ENCODE measurements at places on chromosomes 1 and 21. TPM values are rescaled to one million over a fixed set of nuclear protein-coding genes. Genes with fewer than 3 reads are reported as not detected.

Gene PSMD4
- 115 TPM for total RNA-seq

Gene VHLL
- not detected for total RNA-seq

Gene SLC26A9
- total RNA-seq, result 0.24 TPM

Gene WNT3A
- total RNA-seq, result not detected

Gene LRRC71
- not detected for total RNA-seq

Gene TMPRSS2
- total RNA-seq, result not detected

Gene SDF4
- 122 TPM for total RNA-seq

Gene KIAA1614
- 7.7 TPM for total RNA-seq

Gene MSH4
- total RNA-seq, result not detected

DNA sequence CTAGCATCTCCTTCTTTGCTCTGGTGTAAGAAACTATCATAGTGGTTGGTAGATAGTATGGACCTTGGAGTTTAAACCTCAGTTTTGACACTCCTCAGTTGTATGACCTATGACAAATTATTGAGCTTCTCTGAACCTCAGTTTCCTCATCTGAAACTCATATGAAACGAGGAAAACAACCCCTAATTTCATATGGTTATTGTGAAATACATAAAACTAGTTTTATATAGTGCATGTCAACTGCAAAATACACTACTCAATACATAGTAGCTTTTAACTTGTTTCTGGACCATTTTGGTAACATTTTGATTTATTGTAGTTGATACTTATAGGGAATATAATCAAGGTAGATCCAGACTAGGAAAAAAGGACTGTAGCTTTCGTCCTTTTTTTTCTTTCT lies 32.9 kb downstream of the CLIC4 start:
- DNase-seq, result no peak

DNA sequence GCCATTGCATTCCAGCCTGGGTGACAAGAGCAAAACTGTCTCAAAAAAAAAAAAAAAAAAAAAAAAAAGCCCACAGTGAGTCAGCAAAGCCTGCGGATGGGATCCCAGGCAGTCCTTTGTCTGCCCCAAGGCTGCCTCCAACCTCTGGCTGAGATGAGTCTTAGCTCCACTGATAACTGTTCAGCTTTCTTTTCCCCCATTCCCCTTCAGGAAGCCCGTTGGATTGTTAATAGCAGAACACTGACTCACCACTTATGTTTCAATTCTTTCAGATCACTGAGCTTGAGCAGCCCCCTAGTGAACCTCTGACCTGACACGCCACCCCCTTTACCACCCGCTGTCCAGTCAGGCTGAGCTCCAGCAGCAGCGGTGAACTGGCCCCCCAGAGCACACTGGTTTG lies 57.5 kb downstream of the ERG start:
- DNase-seq, result no peak

- DNase-seq, result no peak
Measured at GRCh38 chr1:155882766-155883165, 23.4 kb downstream of the SYT11 start.

GRCh38 chr1:241799416-241799815 lies 48.6 kb upstream of the EXO1 start:
- no peak for DNase-seq

DNA sequence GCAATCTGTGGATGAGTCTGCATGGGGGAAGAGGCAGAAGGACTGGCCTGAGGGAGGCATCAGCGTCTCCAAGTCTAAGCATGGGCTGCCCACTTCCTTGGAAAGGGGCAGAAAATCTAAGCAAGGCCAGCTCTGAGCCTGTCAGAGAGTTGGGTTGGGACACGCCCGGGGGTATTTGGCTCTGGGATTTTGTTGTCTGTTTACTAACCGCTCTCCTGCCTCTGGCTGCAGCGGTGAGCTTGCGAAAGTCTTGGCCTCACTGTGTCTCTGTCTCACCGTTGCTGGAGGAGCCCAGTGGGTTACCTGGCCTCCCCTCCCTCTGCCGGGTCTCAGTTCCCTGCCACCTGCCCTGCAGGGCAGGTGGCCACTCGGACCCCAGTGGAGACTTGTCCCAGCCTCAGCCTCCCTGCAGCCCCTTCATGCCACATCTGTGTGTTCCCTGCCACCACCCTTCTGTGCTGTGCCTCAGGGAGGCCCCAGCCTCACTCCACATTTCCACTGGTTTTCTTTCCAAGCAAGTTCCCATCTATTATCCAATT lies 33.7 kb downstream of the EDN2 start:
- no peak for DNase-seq

- no peak for DNase-seq
Measured at GRCh38 chr1:224292419-224292818, 37.6 kb downstream of the NVL start.

DNA sequence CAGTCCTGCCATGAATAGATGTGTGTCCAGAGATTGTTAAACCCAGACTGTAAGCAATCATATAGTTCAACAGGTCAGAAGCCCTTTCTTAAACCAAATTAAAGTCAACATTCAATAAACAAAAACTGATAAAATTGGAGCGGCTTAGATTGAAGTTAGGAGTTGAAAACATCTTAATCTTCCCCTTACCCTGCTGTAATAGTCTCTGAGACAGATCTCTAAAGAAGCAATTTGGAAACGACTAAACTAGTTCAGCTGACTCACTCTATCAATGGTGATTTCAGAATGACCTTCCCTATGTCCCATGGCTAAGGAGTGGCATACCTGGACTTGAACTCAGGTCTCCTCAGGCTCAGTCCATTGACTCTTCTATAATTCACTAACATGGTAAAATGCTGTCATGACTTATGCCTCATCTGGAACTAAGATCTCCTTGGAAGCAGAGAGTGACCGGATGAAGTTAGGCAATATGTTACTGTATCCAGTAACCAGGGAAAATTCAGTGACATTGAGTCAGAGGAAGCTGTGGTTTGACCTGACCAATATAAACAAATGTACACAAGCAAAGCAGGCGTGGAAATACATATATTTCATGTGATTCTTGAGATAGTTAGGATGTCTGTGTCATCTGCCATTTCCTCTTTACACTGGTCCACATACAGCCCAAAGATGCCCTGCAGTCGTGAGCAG lies 30.1 kb downstream of the SGIP1 start:
- no peak for DNase-seq

GRCh38 chr1:95086949-95087533 lies 14.3 kb upstream of the ALG14 start:
- DNase-seq, result no peak

- no peak for DNase-seq
Measured at GRCh38 chr1:204409836-204410687, 1.6 kb downstream of the PPP1R15B start.

DNA sequence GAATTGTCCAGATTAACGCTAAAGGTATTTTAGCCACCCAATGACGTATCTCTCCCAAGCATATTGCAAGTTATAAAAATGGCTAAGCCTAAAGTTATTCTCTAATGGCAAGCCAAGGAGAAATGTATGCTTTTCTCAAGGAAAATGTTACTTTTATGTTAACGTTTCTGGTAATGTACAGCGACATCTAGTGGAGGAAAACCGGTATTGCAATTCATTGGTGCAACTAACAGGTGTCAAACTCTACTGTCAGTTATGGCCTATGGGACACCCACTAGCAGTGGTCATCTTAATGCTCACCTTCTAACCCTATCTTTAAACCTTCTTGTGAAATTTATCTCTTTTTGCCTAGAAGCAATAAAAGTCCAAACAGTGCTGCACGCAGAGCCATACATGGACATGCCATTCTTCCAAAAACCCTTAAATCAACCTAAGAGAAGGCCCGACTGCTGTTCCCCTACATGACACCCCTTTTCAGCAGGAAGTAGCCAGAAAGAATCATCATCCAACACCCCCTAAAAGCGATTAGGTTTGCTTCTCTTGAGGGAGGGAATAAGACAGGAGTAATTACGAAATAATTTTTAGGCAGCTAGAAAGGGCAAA lies 68.7 kb upstream of the LRIF1 start:
- DNase-seq, result no peak

- DNase-seq, result no peak
Measured at GRCh38 chr1:192973202-192973601, 86.0 kb downstream of the UCHL5 start.

DNA sequence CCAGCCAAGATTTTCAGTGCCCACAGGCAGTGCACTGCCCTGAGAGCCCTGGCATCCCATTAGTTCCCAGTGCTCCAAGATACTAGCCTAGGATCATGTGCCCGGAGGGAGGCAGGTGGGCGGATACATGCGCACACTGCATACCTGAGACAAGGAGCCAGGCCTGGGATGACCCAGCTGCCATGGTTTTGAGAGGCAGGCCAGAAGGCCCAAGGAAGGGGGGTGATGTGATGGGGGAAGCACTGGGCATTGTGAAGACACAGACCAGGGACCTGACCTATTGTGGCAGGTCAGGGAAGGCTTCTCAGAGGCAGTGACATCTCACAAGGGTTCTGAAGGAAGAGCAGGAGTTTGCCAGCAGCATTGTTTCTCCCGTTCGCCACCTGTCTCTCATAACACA lies 3.6 kb downstream of the ZC3H12A start:
- DNase-seq, result no peak

GRCh38 chr1:92352856-92353255 lies 54.0 kb downstream of the RPAP2 start:
- no peak for DNase-seq

DNA sequence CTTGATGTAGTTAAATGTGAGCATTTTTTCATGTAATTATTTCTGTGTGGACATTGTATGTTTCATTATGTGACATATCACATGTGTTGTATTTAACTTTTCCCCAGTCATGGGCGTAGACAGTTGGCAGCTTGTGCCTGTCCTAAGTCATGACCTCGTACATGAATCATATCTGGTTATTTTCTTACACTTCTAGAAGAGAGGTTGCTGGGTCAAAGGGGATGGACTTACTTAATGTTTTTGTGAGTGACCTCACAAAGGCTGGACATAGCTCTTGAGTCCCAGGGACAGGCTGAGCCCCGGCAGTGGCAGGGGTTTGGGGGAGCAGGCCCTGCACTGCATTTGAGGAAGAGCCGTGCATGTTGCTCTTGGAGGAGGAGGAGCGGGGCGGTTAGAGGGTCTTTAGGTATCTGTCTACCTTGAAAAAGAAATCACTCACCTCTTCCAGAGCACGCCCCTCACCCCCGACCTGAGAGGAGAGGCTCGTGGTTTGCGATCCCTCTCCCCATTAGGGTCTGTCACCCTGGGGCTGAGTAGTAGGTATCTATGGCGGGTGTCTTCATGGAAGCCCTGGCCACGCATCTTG lies 16.4 kb downstream of the IFNGR2 start:
- no peak for DNase-seq

DNA sequence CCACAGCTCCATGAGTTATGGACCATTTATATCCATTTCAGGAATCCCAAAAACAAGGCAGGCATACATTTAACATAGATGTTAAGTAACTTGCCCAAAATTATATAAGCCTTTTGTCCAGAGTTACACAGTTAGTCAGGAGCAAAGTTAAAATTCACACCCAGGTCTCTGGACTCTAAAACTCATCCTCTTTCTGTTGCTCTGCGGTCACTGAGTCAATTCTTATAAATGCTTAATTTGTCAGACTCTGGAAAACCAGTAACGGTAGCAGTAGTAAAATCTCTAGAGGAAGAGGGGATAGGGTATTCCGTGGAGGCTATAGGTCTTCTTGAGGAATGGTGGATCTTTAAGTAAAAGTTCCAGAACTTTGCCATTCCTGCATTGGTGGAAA lies 223.6 kb upstream of the JUN start:
- no peak for DNase-seq

DNA sequence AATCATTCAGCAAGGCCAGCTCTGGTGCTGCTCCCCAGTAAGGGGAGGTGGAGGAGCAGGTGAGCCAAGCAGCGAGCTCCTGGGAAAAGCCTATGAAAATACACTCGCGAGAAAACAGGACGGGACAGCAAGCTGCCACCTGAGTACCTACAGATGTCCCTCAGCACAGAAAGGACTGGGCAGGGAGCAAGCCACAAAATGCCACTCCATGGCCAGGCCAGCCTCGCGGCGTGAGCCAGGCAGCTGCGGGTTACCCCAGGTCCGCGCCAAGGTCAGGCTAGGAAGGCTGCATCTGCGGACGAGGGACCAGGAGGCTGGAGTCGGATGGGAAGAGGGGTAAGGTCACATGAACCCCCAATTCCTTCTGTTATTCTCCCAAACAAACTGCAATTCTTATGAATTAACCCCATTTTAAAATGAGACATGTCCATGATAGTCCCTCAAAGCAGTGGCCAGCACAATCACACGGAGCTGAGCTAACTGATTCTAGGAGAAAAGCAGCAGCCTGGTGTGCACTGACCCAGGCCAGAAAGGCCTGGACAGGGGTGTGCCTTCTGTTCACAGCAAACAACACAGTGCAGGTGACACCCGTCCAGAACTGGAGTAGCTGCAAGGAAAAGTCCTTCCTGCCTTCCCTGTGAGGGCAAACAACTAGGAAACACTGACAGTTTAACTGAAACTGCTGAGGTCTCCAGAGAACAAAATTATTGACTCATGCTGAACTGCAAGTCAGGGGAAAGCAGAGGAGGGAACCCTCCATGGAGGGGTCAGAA lies 26.5 kb downstream of the PARP1 start:
- no peak for DNase-seq
